ENCODE measurements at places on chromosomes 7 and 10.

GRCh38 chr7:88216276-88216675 lies 3.6 kb downstream of the SRI start:
- ATAC-seq = no peak

- no peak for ATAC-seq
These were observed 47.0 kb downstream of the FOXL3 start for GRCh38 chr7:336810-337566.

DNA sequence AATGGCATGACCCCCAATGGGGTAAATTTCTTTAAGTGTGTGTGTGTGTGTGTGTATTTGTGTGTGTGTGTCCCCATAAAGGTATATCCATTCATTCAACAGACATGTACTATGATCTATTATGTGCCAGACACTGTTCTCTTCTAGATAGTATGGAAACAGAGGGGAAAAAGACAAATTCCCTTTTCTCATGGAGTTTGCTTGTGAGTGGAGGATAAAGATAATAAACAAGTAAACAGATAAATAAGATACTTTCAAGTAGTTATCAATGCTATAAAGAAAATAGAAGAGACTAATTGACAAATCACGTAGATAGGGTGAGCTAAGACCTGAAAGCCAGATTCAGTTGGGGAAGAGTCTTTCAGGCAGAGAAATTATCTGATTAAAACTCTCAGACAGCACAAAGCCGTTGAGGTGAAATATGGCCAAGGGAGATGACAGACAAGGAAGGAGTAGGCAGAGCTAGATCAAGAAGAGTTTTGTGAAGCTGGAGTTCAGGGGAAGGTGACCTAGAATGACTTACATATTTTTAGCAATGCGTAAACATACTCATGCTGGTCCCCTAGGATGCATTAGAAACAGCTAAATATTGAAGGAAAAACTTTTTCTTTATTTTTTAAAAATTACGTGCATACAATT lies 45.2 kb upstream of the DMTF1 start:
- no peak for ATAC-seq

- ATAC-seq = no peak
These were observed 41.4 kb downstream of the JCAD start for GRCh38 chr10:30017966-30018365.

DNA sequence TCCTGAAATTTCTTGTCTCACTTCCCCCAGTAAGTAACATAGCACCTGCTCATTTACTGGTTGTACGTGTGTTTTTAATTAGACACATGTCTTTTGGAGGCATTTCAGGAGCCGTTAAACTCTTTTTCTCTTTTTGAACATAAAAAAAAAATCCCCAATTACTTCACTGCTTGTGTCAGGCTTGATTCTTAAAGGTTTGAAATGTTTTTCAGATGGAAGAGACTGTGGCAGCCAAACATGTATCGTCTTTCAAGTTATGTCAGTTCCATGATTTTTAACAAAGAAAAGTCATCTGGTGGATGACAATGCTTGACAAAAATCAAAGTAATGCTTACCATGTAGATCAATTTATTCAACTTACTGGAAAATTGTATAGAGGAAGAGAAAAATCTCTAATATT lies 585.8 kb downstream of the GATA3 start:
- no peak for ATAC-seq

DNA sequence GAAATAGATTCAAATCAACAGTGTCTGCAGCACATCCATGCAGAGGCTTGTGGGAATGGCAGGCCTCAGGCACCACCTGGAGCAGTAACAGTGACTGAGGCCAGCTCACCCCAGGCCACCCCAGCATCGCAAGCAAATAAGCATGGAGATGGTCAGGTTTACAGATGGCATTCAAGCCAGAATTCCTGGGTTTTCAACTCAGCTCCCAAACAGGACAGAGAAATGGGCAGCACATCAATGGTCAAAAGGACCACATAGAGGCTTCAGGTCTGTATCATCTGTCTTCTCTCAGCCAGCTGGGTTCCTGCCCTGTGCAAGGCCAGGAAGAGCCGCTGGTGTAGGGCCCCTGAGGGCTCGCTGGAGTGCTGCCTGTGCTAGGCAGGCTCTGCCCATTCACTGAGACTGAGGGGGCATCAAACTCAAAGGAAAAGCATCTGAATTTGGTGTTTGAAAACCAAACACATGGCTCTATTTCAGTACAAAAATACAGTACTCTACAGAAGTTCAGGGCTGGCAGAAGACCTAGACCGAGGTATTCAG lies 112.5 kb downstream of the KMT2E start:
- peak; percentile 28 for ATAC-seq

- ATAC-seq = no peak
These were observed 14.6 kb downstream of the CHRM2 start for GRCh38 chr7:136883046-136883445.

- peak; percentile 99 for ATAC-seq
These were observed at the start of gene PITRM1 for GRCh38 chr10:3172446-3173170. Gene PITRM1, minus strand, starts transcription at chr10:3172782. Its CDS starts 10 bp downstream, at chr10:3172772.

DNA sequence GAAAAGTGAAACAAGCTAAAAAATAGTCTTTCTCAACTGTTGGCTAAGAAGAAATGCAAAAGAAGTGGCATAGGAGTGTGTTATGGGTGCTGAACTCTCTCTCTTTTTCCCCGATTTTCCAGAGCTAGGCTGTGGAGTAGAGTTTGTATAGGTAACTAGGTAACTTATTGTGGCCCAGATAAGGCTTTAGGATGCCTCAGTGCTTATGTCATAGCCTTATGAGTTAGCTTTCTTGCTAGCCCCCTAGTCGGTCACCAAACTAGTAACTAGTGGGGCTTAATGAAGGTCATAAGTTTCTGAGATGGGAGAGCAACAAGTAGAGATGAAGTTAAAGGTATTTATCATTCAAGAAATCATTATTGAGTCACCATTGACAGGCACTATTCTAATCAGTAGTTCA lies 32.4 kb downstream of the BPGM start:
- no peak for ATAC-seq

DNA sequence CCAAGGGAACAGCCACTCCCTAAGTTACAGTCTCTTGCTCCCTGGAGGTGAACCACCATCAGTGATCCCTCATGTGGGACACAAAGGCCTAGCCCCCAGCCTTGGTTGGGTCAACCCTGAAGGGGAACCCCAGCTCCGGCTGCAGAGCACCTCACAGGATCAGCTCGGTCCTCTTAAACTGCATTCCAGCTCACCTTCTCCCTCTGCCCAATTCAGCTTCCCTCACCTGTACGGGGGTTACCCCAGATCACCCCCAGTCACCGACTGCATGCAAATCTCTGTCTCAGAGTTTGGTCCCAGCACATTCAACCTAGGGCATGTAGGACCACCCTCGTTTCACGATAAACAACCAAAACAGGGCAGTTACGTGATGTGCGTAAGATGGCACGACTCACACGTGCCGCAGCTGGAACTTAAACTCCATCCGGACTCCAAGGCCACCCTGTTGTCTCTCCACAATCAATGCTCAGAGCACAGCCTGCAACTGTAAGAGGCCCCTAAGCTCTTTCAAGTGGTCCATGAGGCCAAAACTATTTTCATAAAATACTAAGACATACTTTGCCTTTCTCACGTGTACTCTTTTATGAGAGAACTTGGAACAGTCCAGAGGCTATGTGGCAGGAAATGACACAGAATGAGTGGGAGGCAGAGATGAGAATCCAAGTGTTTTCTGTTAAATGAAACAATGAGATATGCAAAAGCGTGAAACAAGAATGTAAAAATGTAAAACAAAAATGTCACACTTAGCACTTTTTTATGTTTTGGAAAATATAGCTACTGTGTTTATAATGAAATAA lies 285.2 kb downstream of the PTPRN2 start:
- no peak for ATAC-seq

DNA sequence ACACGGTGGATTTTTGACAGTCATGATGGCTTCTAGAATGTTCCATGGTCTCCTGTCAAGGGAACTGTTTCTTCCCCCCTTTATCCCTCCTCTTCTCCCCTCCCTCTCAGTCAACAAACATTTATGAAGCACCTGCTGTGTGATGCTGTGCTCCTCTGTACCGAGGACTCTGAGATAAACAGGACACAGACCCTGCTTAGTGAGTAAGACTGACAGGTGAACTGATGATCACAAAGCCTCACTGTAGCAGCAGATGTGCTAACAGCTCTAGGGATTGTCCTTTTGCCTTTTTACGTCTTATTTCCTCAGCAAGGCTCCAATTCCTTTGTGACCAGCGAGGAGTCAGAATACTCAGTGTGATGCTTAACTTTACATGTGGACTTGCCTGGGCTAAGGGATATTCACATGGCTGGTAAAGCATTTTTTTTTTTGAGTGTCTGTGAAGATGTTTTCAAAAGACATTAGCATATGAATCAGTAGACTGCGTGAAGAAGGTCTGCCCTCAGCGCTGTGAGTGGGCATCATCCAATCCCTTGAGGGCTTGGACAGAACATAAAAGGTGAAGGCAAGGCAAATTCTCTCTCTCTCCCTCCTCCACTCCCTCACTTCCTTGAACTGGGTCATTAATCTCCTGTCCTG lies 170.1 kb downstream of the ADRA2A start:
- ATAC-seq = no peak

DNA sequence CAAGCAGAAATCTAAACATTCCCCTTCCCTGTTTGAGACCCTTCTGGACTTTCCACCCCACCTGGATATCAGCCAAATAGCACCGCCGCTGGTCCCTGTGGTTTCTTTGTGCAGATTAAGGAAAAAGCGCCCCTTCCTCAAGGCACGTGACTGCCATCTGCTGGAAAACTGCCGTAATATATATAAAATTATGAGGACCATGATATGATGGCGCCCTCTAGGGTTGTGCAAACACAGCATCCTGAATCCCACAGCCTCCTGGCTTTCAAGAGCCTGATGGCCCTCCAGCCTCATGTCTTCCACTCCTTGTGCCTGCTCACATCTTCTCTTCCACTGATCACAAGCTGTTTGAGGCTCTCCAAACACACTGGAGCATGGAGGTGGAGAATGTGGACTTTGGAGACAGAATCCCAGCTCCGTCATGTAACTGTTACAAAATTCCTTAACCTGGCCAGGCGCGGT lies 121.3 kb downstream of the MYL10 start:
- peak; percentile 67 for ATAC-seq

GRCh38 chr7:83655951-83656556 lies 7.1 kb upstream of the SEMA3E start:
- peak; percentile 93 for ATAC-seq

- no peak for ATAC-seq
These were observed 401.9 kb downstream of the THSD7A start for GRCh38 chr7:11430112-11430511.

DNA sequence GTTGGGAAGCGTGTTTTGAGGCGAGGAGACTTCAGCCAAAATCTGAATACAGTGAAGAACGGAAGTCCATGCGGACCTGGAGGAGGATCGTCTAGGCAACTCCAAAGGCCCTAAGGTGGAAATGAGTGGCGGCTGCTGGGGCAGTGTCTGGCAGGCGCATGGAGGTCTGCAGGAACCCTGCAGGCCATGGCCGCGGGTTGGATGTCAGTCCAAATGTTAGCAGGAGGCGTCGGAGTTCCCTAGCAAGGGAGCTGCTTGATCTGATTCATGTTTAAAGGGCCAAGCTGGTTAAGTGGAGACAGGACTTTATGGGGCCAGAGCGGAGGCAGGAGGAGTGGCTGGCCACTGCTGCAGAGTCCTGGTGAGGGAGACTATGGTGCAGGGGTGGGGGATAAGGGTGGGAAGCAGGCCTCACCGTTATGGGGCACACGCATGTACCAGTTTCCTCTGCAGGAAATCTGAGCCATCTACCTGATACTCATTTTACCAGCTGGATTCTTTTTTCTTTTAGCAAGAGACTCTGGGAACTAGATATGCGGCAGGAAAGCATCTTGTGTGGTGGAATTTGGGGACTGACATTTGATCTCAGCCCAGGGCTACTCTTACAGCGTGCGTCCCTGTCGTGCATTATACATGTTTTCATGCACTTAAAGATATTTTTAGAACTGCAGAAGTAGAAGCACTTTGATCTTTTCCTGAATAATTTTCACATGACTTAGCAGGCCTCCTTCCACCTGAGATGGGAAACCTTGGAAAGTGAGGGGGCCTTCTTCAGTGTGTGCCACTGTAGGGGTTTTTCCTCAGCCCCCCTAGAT lies 6.6 kb upstream of the REPIN1 start:
- no peak for ATAC-seq

GRCh38 chr10:24988831-24989640 lies 26.9 kb downstream of the ENKUR start:
- ATAC-seq = no peak

- no peak for ATAC-seq
These were observed 22.3 kb downstream of the CHST15 start for GRCh38 chr10:124071141-124071540.

GRCh38 chr10:112115781-112116385 lies 67.7 kb downstream of the GPAM start:
- peak; percentile 51 for ATAC-seq

GRCh38 chr10:35770817-35771355 lies 128.8 kb upstream of the FZD8 start:
- ATAC-seq = no peak

DNA sequence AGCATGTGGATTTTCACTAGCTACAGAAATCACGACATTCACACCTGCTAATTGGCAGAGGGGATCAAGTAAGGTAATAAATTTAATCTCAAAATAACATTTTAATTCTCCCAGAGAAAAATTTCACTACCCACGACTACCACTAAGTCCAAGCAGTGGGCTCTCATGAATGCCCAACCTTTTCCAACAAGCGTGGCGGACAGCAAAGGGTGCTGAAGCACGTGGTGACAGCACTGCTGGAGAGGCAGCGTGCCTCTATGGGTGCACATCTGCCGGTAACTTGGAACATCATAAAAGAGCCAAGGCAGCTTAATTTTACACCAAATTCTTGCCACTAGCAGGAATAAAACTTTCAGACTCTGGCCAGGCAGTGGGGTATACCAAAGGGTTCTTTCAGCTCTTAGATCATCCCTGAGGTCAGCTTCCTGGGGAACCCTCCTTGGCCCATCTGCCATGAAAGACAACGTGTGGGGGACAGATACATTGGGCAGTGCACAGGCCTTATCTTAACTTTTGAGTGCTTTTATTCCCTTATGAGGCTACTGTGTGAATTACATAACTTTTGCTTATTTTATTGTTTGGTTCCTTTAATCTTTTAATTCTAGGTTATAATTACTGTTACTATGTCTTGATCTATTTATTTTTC lies 206.7 kb upstream of the KCTD7 start:
- no peak for ATAC-seq

GRCh38 chr10:4170633-4171314 lies 385.8 kb upstream of the KLF6 start:
- ATAC-seq = no peak

DNA sequence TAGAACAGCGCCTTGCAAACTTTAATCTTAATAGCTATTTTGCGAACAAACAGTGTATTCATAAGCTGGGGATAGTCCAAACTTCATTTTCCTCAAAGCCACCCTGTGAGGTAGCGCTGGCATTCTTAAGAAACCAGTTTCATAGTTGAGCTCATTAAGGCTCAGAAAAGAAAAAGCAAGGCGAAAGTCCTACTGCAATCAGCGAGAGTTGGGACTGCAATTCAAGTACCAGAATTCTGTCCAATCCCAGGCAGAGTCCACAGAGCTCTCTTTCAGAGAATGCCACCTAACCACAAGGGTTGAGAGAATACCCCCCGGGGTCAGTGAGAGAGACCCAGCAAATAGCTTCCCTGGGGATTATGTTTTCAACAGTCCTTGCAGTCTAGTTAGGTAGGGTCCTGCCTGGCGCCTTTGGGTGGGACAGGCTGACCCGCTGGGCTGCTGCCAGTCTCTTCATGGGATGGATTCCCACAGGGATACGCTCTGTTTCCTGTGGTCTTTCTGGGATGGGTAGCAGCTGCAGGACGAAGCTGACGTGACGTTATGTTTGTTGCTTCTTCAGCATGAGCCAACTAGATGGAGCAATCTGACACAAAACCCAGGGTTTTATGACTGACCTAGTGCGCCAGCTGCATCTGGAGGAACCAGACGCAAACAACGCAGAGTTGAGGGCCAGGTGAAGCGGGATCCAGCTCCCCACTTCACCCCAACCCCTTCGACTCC lies 16.0 kb downstream of the BMPER start:
- ATAC-seq = no peak
